ENCODE measurements at places on chromosomes 7 and 10.

GRCh38 chr10:60524541-60524940 lies 134.9 kb upstream of the ANK3 start:
- peak; percentile 39 for DNase-seq

DNA sequence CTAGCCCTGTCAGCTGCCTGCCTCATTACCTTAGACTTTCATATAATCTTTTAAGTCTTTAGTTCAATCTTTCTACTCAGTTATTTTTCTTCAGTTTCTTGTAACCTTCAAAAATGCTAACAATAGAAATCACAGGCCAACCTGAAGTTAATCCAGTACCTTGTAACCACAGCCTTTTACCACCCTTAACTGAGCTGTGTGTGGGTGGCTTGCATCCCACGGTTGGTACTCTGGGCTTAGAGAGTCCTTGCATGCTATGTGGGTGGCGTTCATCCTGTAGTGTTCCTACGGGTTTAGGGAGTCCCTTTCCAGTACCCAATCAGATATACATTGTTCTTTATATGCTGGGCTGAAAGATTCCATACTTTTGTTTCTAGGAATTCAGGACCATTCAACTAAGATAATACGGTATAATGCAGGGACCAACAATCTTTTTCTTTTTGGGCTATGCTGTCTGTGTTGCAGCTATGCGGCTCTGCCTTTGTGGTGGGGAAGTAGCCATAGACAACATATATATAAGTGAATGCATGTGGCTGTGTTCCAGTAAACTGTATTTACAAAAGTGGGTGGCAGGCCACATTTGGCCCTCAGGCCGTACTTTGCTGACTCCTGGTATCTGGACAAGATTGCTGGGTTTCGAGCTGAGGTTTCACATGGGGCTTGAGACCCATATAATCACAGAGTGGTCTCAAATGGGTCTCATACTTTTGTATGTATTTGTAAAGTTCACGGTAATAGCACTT lies 280.8 kb upstream of the LRGUK start:
- DNase-seq = no peak

DNA sequence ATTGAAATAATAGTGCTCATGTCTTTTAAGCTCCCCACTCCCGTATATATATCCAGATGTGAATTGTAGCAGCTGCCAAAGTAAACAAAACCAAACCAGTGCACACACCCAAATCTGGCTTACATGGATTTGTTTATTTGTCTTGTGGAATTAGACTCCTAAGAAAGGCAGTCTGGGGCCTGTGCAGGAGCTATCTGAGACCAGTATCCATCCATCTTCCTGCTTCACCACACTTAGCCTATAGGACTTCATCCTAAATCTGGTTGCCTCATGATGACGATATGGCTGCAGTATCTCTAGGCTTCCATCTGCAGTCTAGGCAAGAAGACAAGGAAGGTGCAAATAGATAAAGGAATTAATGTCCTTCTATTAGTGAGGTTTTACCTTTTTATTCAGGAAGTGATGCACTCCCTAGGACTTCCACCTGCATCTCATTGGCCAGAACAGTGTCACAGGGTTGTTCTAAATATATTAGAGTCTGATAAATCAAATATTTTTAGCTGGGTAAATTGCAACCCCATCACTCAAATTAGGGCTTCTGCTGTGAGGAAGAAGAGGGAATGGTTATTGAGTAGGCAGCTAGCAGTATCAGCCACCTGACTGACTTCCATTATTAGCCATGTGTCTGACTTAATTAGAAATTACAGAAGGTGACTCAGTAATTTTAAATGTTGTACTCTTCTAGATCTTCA lies 6.0 kb downstream of the WIPF3 start:
- DNase-seq = no peak

DNA sequence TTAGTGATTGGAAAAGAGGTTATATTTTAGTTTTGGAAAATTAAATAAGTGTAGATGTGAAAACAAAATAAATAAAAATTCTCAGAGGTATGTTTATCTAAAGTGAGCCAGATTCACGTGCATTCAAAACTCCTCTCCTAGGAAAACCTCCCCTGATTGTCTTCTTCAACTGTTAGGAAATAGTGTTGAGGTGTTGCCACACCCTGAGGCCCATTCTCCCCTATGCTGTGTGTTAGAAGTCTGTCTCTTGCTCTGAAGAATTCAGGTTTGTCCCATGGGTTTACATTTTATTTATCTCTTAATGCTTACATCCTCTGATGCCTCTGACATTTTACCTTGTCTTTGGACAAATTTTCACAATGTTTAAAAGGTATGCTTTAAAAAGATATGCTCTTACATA lies 40.3 kb downstream of the PTPRE start:
- no peak for DNase-seq

DNA sequence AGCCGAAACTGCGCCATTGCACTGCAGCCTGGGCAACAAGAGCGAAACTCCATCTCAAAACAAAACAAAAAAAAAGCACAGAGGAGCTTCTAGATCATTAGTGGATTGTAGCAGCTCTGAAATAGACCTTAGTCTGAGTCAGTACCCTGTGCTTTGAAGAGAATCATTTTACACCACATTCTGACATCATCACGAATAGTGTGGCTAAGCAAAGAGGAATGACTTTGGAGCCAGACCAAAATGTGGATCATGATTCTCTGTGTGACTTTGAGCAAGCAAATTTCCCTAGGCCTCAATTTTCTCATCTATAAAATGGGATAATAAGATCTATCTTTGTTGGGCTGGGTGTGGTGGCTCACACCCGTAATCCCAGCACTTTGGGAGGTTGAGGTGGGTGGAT lies 618.9 kb downstream of the CALN1 start:
- DNase-seq = no peak

DNA sequence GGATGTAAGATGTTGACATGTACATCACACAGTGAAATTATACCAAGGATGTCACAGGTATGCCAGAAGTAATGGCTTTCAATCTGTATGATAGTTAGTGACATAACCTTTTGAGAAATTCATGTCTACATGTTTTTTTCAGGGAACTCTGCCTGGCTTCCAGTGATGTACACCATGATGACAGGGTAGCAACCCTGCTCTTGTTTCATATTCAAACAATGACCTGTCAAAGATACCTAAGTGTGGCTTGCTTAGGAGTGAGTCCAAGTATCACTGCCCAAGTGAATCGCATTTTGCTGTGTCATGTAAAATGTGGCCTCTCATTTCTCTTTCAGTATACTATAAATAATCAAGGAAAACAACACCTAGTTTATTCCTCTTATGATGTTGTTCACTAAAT lies 205.8 kb upstream of the DKK1 start:
- DNase-seq = no peak

GRCh38 chr7:75980430-75981202 lies 13.8 kb downstream of the TMEM120A start:
- no peak for DNase-seq

- DNase-seq = no peak
These were observed 433.7 kb upstream of the MGMT start for GRCh38 chr10:129033340-129033739.

DNA sequence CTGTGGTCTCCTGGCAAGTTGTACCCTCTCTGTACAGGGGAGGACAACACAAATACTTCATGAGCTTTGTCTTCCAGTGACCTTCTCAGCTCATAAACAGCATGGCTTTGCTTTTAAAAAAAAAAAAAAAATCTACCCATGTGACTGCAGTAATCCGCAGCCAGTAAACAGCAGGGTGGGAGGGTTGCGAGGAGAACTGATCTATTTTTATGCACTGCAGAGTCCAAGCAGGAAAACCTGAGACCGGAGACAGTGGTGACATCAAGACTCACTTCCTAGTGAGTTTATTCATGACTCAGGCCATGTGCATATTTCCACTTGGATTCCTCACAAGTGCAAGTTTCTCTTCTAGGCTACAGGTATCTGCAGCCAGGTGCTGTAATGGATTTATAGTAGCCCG lies 127.9 kb downstream of the NRF1 start:
- peak; percentile 21 for DNase-seq

DNA sequence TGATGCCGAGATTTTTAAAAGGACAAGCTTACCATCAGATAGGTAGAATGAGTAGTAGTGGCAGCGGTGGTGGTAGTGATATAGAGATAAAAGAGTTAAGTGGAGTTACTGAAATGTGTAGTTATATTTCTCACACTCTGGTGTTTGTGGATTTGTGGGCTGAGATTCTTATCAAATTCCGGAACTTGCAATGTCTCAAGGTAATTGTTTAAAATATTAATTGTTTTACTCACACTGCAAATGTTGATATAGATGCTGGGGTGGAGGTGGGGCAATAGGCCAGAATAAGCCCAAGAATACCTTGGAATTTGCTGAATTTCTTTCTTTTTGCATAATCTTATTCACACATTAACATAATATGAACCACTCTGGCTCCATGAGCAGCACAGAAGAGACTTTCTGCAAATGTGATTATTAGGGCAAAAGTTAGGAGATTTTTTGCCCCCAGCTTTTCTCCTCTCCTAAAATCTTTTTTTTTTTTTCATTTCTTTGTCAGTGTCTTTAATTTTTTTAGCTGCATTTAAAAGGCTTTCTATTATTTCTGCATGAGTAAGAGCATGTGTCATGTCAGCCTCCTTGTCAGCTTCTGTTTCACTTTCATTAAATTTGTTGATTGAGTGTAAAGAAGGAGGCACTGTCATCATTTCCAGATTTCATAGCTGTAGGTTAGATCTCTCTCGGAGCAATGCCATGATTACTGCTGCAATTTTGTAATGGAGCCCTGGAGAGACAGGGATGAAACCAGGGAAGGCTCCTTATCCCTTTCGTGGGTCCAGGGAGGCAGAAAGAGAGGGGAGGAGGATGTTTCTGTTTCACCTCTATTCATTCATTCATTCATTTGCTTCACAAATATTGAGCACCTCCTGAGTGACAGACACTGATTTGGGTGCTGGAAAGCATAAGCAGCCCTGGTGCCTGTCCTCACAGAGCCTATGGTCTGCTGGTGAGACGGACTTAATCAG lies 13.1 kb upstream of the SGMS1 start:
- no peak for DNase-seq

DNA sequence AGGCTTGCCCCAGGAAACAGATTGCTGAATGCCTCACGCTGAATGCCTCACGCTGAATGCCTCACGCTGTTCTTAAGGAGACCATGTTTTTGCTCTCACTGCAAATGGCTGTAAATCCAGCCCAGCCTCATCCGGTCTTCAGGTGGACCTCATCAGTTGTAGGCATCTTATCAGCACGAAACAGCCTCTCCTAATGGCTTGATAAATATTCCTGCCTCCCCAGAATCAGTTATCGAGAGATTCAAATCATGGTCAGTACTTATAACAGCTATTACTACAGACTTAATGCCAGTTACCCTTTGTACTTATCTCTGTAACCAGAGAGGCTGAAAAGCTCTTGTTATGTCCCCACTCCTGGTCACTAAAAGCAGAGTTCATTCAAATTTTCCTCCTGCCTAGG lies 290.6 kb downstream of the FZD1 start:
- no peak for DNase-seq

GRCh38 chr7:98995523-98996149 lies 117.3 kb downstream of the TRRAP start:
- DNase-seq = no peak

- no peak for DNase-seq
These were observed 205.4 kb downstream of the DNAJC1 start for GRCh38 chr10:21797984-21798765.

All from kidney epithelial cell (primary cell).